ENCODE measurements at places on chromosomes 4 and X.

GRCh38 chrX:85897362-85898126 is 149.8 kb downstream of the CHM start:
- DNase-seq: no peak

DNA sequence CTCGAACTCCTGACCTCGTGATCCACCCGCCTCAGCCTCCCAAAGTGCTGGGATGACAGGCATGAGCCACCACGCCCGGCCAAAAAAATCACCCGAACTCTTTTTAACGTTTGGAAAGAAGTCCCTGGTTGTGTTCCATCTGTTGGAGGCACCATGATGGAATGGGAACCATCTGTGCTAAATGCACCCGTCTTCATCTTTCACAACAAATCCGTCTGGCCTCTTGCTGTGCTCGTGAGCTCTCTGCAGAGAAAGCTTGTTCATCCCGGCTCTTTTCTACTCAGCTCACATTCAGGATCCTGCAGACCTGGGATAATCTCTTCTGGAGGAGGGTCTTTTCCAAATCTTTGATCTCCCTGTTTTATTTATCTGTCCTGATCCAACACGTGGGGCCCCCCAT is 188.8 kb downstream of the CRLF2 start:
- no peak for DNase-seq

- no peak for DNase-seq
Observed at GRCh38 chr4:129900430-129900953, 804.5 kb downstream of the C4orf33 start.

- no peak for DNase-seq
Observed at GRCh38 chr4:65951177-65951576, 280.9 kb upstream of the EPHA5 start.

DNA sequence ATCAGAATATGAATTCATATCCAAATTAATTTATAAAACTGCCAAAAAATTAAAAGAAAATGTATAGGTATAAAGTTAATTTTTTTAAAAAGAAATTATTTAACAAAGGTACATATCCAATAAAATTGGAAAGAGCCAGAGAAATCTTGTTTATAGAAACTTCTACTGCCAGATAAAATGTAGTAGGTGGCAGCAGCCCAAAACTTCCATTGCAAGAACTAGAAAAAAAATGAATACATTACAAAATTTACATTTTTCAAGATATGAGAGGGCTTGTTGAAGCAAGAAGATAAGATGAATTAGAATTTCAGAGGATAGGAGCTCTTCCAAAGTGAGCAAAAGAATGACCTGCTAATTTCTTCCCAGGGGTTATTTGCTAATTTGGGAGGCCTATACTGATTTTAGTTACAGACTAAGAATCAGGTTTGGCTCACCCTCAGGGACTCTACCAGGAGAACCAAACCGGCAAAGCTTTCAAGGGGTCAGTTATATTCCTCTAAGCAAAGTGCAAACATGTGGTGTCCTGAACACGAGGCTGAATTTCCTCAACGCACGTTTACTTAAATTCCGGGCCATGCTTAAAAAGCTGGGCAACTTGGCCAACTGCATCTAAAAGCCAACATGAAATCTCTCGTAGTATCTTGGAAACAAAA is 17.5 kb downstream of the ANKRD50 start:
- DNase-seq: no peak

DNA sequence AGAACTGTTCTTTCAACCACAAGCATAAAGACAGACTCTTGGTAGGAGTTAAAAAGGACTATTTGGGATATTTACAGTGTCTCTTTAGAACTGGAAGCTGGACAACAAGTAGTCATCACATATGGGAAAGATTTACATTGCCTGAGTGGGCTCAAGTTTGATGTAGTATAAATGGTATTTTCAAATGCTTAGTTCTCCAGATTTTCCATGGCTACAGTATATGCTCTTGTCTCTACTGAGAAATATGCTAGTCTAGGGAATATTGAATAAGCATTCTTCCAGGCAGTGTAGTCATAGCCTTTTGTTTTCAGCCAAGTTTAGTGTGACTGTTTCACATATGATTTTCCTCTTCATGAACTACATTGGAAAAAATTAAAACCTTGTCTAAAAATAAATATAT is 315.6 kb downstream of the ARHGAP24 start:
- DNase-seq: no peak

- DNase-seq: no peak
Observed at GRCh38 chrX:78327370-78328086, at the start of gene CYSLTR1. Gene CYSLTR1 (minus strand): TSS chrX:78327611. CDS start chrX:78273746, 53,865 bp downstream.

DNA sequence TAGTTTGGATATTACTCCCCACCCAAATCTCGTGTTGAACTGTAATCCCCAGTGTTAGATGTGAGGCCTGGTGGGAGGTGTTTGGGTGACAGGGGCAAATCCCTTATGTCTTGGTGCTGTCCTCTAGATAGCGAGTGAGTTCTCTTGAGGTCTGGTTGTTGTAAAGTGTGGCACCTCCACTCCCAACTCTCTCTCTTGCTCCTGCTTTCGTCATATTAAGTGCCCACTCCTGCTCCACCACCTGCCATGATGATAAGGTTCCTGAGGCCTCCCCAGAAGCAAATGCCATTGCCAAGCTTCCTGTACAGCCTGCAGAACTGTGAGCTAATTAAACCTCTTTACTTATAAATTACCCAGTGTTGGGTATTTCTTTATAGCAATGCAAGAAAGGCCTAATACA is 944.3 kb downstream of the ADGRL3 start:
- DNase-seq: no peak

DNA sequence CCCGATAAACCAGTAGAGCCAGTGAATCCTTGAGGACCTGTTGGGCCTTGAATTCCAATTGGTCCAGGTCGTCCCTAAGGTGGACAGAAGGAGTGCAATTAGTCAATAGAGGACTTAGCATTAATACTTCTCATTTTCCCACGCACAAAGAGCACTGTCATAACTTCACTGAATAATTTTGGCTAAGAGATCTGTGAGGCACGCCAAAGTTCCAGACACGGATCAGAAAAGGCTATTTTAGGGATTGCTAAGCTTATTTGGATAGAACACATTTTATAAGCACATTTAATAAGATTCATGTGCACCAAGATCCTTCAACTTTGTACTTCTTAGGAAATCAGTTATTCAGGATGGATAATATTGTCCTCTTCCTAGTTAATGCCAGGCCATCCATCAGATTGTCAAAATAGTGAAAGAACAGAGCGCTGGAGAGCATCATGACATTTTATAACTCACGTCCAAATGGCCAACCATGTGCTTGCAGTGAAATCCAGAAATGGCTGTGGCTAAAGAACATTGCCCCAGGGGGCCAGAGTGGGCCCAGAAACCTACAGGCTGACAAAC is 129.8 kb downstream of the ATG4A start:
- no peak for DNase-seq

DNA sequence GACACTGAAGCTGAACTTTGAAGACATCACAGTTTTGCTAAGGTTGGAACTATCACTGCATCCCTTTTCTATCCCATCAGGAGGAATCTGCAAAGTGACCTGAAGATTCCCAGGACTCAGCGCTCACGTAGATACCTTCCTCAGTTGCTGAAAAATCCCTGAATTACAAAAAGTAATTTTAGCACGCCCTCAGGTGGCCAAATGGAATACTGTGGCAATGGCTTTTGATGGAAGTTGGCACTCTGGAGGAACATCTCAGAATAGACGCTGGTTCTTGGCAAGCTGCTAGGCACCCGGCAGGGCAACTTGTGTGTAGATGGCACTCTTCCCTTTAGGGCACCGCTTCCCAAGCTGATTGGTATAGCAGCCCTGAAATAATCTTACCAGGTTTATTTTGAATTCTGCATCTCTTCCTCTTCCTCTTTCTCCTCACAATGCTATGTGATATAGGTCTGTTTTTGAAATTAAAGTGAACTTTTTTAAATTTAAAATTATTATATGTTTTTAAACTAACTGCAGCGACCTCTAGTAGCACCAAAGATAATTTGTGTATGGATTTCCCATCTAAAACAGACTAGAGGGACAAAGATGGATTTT is 16.3 kb upstream of the ESX1 start:
- DNase-seq: no peak

DNA sequence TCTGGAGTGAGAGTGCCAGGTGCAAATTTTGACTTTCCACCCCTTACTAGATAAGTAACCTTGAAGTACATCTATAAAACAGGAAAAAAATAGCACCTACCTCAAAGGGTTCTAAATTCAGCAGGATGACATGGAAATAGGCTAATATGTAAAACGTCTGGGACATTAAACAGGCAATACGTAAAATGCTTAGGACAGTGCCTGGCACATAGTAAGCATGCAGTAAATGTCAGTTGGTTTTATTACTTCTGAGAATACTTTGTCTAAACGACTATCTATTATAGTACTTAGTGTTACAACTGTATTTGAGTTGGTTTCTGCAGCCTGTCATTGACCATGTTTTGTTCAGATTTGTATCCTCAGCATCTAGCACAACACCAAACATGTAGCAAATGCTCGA is 70.8 kb downstream of the ARX start:
- no peak for DNase-seq

- DNase-seq: no peak
Observed at GRCh38 chrX:112967903-112968302, 127.3 kb upstream of the AMOT start.

DNA sequence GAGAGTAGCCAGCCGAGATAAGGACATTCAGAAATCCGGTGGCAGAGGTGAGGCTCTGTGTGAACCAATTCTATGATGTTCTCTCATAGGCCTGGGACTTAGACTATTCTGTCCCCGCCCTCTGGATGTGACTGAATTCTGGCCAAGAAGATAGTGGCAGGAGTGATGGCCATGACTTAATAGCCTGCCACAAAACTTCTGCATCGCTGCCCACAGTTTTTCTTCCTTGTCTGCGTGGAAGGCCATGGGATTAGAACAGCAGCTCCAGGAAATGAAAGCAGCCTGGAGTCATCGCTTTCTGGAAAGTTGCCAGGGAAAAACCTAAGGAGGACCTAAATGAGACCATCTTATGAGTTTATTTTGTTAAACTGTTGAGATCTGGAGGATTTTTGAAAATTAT is 134.7 kb downstream of the F11 start:
- no peak for DNase-seq

DNA sequence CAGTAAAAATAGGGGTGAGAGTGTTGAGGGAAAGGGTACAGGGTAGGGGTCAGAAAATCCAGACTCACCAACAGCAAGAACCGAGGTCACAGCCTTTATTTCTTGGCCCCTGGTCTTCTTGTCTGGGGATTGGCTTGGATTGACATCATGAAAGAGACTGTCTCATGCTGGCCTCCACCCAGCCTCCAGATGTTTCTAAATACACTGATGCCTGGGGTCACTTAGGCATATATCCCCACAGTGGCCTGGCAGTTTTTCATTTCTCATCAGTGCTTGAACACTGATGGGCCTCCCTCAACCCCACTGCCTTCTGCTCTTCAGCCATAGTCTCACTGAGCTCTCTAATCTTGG is 173.9 kb downstream of the RTL9 start:
- DNase-seq: no peak

GRCh38 chrX:99421796-99422195 is 988.3 kb downstream of the PCDH19 start:
- DNase-seq: no peak

DNA sequence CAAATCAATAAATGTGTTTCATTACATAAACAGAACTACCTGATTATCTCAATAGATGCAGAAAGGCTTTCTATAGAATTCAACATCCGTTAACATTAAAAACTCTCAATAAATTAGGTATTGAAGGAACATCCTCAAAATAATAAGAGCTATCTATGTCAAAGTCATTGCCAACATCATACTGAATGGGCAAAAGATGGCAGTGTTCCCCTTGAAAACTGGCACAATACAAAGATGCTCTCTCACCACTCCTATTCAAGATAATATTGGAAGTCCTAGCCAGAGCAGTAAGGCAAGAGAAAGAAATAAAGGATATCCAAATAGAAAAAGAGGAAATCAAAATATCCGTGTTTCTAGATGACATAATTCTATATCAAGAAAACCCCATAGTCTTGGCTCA is 466.4 kb downstream of the MAGEE1 start:
- no peak for DNase-seq

DNA sequence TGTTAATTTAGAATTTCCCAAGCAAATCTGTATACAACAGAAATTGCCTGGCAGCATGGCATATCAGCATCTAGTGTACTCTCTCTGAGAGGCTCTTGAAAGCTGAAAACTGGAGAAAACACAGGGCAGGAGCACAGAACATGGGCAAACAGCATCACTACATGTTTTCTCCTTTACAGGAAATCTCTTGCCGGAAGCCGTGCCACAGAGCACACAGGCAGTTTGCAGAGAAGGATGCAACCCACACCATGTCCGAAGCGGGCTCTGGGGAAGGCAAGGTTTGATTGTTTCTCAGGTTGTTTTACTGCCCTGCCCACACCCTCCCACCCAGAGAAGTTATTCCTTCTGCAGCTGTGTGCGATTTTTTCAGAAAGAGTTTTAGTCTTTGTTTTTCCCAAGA is 41.1 kb upstream of the FAM9C start:
- no peak for DNase-seq

DNA sequence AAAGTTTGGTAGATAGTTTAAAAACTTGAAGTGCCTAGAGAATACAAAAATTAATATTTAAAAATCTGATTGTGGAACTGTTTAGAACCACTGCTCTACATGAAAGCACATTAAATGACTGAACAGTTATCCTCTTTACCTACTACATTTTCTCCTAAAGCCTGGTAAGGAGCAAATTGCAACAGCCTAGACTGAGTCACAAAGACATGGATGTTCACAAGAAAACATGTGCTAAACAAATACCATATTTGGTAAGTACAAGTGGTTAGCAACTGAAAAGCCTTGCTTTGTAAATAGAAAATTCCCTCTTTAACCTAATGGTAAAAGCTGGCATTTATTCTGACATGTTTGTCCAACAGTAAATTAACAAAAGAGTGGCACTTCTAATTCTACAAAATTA is 203.1 kb downstream of the FBXO8 start:
- no peak for DNase-seq

DNA sequence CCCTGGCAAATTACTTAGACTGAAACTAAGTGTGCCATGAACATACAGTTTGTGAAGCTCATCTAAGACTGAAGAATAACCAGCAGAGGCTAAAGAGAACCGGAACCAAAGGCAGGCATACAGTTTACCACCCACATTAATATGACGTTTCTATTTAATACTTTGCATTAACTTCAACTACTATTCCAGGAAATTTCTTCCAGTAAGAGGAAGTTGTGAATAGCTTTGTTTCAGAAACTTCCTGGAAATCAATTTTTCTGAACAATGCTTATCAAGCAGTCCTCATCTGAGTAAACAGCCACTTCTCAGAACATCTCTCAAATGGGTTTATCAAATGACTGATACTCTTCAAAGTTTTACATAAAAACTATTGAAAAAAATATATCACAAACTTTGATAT is 252.7 kb downstream of the OPHN1 start:
- DNase-seq: no peak

- no peak for DNase-seq
Observed at GRCh38 chr4:184165291-184165690, 52.4 kb downstream of the ENPP6 start.

GRCh38 chr4:148268835-148269234 is 173.4 kb downstream of the NR3C2 start:
- DNase-seq: no peak

Data from stimulated activated CD8-positive, alpha-beta memory T cell treated with anti-CD3 and anti-CD28 coated beads, Interleukin-7, amount 100 ng/mL, for 24 hours (primary cell).